ENCODE measurements at places on chromosomes 5 and 9.

GRCh38 chr5:156942064-156942463, 21.0 kb downstream of the TIMD4 start:
- DNase-seq = peak; percentile 57

DNA sequence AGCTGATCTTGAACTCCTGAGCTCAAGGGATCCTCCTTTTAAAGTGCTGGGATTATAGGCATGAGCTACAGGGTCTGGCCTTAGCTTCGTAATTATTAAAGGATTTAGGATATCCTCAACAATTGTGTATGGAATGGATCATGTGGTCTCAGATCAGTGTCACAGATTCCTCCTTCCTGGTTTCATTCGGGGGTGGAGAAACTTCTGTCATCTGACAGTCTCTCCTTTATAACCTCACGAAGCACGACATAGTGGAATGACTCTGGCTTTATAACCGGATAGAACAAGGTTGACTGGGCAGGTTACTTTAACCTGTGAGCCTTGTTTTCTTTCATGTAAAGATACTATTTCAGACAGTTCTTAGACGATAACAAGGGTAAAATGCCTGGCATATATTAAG, 4.4 kb upstream of the GNG10 start:
- no peak for DNase-seq

GRCh38 chr9:135888766-135889394, 18.5 kb downstream of the CAMSAP1 start:
- DNase-seq = no peak

DNA sequence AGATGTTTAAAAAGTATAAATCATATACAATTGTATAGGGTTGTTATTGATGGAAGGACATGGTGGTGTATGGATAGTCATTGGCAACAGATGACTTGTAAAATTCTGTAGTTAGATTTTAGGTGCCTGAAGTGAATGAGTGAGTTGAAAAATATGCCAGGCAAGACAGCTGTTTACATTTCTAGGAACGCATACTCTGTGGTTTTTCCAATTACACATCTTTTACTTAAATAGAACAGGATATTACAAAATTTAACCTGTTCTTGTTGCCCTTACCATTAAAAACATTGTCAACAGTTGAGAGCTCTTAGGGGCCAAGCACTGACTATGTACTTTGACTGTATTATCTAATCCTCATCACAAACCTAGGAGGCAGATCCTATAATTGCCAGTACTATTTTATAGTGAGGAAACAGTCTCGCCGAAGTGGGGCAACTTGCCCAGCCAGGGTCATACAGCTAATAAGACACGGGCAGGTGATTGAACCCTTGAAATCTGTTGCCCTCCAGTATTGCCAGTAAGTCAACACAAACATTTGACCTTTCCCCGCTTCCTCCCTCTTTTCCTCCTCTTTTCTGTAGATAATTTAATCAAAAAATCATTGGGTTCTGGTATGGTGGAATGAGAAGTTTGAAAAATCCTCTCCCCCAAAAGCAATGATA, 88.6 kb downstream of the MACROH2A1 start:
- DNase-seq = peak; percentile 16

GRCh38 chr9:107869111-107869510, 379.5 kb upstream of the KLF4 start:
- DNase-seq = no peak

- DNase-seq = no peak
Measured at GRCh38 chr5:2011481-2012411, 129.0 kb upstream of the IRX4 start.

DNA sequence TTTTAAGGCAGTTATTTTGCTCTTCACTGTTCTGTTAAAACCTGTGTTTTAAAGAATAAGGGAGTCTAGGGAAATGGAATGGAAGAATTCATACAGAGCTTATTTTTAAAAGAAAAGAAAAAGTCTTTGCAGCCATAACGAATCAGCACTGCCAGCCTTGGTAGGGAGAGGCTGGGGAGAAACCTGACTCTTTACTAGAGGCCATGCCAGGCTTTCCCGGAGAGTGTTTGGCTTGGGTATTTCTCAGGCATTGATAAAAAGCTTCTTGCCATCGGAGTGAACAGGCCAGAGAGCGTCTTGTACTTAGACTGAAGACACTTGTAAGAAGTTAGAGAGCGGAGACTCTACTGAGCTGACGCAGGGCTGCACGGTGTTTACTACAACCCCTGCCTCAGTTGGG, 72.7 kb upstream of the NFIL3 start:
- no peak for DNase-seq

DNA sequence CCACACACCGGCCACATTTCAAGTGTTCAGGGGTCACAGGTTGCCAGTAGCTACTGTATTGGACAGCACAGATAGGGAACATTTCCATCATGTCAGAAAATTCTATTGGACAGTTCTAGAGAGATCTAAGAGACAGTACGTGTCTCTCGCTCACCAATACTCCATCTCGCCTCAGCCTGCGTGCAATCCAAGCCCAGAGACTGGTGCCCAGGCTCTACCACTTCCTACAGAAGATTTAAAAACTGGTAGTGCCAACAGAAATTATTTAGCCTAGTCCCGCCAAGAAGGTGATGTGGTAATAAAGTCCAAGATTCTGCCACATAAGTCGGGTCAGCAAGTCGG, 390 bp upstream of the SNX2 start:
- DNase-seq = no peak

DNA sequence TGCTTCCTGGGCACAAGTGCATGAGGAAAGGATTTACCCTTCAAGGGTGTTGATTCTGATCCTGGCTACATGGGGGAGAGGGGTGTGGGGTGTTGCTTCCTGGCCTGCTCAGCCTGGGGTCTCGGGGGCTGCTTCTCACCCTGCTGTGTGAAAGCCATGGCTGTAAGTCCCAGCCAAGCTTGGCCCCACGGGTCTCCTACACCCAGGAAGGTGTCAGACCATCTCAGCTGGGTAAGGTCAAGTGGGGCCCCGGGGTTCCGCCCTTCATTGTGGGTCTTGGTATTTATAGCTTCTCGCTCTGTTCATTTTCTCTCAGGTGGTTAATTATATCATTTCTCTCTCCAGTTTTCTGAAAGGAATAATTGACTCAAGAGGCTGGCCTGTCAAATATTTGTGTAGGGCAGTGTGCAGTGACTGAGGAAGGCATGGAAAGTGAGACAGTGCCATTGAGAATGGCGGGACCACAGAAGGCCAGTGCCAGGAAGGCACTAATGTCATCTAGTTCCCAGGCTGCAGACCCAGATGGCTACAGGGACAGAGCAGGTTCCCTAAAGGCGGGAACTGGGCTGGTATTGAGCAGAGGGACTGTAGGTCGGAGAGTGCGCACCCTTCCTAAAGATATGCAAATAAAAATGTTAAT, 126.0 kb downstream of the FOXD1 start:
- no peak for DNase-seq

- DNase-seq = no peak
Measured at GRCh38 chr5:76732405-76733048, 16.6 kb downstream of the F2R start.

DNA sequence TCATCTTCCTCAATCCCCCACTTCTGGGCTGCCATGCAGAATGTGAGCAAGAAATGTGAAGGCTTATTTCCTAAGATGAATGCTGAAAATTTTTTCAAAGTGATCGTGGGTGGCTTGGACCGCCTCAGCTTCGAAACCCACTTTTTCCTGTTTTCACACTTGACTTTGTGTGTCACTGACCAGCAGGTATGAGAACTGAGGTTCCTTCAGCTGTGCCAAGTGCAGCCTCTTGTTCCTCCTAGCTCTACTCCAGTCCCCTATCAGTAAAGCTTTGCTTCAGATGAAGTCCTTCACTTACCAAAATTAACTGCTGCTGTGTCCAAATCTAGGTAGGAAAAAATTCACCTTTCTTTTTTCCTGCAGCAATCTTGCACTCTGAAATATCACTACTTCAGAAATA, 382.6 kb downstream of the DTWD2 start:
- no peak for DNase-seq

GRCh38 chr5:133508845-133509741, 103.2 kb downstream of the FSTL4 start:
- DNase-seq = peak; percentile 18

DNA sequence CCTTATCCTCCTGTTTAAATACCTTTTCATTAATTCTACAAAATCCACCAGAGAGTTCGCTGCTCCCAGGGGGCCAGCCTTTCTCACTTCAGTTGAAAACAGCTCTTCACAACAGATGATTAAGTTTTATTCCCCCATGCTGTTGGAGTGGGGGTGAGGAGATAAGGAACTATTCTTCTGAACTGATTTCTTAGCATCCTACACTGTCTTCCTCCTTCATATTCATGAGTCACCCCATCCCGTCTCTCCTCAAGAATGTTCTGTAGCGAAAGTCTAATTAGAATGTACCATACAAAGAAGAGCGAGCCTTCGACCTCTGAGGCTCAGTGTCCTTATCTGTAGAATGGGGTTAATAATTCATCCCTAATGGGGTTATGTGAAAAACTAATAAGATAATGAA, 138.0 kb downstream of the PIK3R1 start:
- DNase-seq = no peak

DNA sequence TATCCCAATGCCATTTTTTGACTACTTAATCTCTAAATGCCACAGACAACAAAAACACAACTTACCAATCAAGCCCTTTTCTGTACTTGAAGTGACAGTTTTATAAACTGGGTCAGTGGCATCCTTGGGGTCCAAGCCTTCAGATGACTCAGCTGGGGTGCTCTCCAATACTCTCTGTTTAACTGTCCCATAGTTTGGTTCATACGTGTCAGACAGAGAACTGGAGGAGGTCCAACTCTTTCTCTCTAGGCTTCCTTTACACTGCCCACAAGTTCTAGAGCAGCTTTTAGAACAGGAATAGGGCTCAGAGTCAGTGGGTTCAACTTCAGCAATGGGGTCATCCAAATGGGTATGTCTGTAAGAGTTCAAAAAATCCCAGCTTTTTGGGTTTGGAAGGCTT, 166.9 kb downstream of the CDC42SE2 start:
- DNase-seq = no peak

DNA sequence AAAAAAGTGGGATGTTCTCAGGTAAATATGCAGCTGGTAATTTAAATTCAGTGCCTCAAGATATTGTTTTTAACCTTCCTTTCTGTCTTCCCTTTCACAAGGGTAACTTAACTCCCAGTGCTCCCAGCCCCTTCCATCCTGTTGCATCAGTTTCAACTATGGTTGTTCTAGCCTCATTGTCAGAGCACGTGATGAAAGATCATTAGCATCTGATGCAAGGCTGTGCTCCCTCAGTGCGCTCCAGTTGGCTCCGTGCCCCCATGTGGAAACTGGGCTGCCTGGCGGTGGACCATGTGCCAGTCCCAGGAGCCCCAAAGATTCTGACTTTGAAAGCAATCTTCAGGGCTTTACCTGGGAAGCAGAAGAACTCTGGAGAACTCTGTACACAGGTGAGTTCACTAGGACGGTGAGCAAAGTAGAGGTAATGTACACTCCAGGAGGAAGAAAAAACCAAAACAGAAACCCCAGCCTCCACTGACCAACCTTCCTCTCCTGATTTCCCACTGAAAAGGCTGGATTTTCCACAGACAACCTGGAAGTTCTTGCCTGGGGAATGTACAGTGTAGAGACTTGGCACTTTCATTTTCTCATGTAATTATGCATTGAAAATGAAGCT, 96.9 kb downstream of the SLC1A3 start:
- no peak for DNase-seq

GRCh38 chr9:123637945-123638634, 282.1 kb downstream of the CRB2 start:
- peak; percentile 48 for DNase-seq

All from activated CD4-positive, alpha-beta T cell treated with anti-CD3 and anti-CD28 coated beads, Interleukin-10, Interleukin-2, amounts not matched to agents 100 ng/mL and 50 ng/mL, durations not matched to agents 16 hours and 8 hours (primary cell).